Caudate nucleus (tissue), 63 donors: ENCODE measurements at places on chromosomes 7 and 10.

- DNase-seq, result no peak
Observed at GRCh38 chr7:105086850-105087249, 72.8 kb downstream of the KMT2E start.

GRCh38 chr7:106057962-106058927 lies 53.9 kb downstream of the SYPL1 start:
- DNase-seq, result peak; percentile 59

- DNase-seq, result no peak
Observed at GRCh38 chr10:45441239-45442190, 67.5 kb downstream of the ALOX5 start.

- DNase-seq, result no peak
Observed at GRCh38 chr7:31981874-31982390, 88.3 kb downstream of the PDE1C start.

DNA sequence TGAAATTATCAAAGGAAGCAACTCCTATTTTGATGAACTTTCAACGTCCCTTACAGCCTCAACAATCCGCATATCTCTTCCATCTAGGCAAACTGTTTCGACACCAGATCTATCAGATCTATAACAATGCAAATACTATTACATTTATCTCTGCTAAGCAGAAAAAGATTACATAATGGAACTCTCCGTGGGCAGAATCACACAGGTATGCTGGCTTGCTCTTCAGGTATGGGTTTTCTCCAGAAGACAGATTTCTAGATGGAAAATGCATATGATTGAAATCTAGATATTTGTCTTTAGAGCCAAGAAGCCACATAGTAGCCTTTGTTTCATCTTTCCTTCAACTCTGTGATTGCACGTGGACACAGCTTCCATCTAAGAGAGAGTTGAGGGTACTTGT lies 38.6 kb downstream of the ADAM12 start:
- no peak for DNase-seq

GRCh38 chr10:109765838-109766237 lies 157.5 kb downstream of the XPNPEP1 start:
- no peak for DNase-seq

GRCh38 chr10:53075469-53075868 lies 302.9 kb upstream of the MBL2 start:
- DNase-seq, result no peak

DNA sequence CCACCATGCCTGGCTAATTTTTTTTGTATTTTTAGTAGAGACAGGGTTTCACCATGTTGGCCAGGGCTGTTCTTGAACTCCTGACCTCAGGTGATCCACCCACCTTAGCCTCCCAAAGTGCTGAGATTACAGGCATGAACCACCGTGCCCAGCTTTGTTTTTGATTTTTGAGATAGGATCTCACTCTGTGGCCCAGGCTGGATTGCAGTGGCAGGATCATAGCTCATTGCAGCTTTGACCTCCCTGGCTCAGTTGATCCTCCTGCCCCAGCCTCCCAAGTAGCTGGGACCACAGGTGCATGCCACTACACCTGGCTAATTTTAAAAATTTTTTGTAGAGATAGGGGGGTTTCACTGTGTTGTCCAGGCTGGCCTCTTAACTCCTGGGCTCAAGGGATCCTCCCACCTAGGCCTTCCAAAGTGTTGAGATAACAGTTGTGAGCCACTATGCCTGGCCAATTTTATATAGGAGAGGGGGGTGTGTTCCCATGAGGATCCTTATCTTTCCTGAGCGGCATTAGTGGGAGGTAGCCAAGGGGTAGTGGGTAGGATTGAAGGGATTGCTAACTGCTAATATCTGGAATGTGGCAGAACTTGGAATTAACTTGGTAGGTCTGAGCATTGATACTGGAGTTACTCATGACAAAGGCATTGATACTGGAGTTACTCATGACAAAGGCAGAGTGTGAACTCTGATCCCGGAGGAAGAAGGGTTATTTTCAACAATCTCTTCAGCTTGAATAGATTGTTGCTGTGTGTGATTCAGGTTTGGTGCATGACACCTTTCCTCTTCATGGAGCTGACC lies 1.0 kb upstream of the NOLC1 start:
- no peak for DNase-seq

DNA sequence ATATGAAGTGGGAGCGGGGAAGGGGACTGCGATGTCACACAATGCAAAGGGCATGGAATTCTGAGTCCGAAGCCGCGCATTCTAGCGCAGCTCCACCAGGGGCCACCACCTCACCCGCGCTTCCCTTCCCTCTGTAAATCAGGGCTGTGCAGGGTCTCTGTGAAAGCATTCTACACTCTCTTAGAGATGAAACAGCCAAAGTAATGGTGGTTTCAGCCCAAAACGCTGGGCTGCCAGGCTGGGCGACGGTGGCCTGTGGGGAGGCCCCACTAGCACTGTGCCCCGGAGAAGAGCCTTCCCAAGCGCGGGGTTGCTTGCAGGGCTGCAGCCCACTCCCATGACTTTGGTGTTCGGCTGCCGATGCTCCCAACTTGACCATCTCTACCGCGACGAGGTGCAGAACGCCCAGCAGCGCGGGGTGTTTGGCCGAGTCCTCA lies 11.4 kb downstream of the ATG9B start:
- DNase-seq, result no peak

DNA sequence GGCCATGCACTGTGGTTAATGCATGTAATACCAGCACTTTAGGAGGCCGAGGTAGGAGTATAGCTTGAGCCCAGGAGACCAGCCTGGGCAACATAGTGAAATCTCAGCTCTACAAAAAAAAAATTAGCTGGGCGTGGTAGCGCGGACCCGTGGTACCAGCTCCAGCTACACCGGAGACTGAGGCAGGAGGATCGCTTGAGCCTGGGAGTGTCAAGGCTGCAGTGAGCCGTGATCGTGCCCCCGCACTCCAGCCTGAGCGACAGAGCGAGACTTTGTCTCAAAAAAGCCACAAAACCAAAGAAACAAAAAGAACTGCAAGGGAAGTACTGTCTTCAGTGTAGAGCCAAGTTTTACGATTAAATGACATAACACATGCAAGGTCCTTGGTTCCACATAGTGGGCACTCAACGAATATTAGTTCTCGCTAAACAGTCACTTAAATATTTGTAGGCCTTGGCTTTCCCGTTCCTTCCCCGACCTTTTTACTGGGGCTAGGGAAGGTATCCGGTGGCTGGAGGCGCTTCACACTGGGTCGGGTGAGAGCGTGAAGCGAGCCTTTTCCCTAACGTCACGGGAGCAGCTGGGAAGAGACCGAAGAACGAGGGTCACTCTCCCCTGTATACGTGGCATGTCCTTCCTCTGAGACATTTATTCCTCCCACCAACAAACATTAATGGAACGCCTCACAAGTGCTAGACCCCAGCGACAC lies 993 bp upstream of the SND1 start:
- DNase-seq, result no peak

DNA sequence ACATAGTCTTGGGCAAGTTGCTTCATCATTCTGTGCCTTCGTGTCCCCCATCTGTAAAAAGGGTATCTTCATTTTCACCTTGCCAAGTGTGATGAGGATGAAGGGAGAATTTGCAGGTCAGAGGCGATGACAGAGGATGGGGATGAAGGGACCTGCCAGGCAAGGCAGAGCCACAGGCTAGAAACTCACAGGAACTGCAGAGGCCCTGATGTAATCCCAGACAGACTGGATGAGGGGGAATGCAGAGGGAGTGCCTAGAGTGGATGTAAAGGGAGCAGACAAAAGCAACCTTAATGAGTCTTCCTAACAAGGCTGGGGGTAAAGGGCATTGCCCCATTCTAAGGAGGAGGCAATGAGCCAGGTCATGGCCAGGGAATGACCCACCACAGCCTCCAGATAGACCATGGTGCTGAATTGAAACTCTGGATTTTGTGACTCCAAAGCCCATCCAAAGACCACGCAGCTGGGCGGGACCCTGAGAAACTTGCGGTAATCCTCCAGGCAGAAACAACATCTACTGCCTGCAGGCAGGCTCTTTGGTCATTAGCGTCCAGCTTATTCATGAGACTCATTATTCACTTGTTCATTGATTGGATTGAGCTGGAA lies 1.9 kb downstream of the ANTXRL start:
- DNase-seq, result no peak

DNA sequence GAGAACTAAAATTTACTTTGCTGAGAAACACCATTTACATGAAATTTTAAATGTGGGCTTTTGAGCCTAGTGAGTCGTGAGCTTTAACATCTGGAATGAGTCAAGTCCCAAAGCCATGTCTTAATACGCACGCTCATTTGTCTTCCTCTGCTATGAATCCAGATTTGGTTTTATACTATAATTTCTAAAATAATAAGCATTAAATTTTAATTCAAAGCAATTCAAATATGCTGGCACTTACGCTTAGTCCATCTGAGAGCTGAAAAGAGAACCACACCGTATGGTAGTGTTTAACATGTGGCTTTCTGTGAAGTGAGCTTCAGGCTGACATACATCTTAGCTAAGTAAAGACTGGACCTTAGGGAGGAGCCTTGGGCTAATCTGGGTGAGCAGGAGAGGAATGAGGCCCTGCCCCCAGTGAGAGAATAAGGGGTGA lies 52.2 kb downstream of the CUBN start:
- DNase-seq, result no peak

GRCh38 chr7:84999450-84999849 lies 187.4 kb downstream of the SEMA3D start:
- DNase-seq, result no peak

- DNase-seq, result no peak
Observed at GRCh38 chr10:52454491-52454890, 140.4 kb downstream of the DKK1 start.

DNA sequence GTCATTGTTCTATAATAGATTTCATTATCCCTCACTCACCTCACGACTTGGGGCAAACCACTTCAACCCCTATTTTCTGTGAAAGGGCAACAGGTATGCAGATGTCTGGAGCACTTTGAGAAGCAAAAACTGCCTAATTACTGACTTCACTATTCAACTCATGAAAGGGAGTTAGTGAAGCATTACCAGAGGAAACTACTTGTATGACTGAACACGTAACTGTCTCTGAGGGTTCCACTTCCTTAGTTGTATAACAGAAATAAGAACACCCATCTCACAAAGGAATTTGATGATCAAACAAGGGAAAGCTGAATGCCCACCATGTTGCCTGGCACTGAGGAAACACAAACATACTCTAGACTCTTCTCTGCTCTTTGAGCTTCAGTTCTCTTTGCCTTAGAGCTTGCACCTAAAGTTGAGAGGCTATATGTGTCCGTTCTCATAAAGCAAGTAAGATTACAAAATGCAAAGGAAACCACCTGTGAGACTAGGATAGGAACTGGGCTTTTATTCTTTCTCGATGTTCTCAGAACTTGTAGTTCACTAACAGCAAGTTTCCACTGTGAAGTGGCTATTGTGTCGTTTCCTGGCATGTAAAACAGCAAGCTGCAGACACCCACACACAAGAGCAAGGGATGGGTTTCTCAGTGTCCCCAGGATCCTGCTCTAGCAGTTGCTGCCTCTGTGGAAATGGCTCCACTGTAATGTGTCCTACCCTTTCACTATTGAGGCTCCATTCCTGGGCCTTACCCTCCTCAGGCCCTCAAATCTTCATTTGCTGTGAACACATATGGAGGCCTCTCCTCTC lies 2.6 kb downstream of the TMEM243 start:
- DNase-seq, result no peak

- peak; percentile 34 for DNase-seq
Observed at GRCh38 chr7:20329389-20330238, 1.1 kb upstream of the ITGB8 start.

GRCh38 chr7:38927751-38928150 lies 18.8 kb upstream of the VPS41 start:
- no peak for DNase-seq

- no peak for DNase-seq
Observed at GRCh38 chr7:136938476-136938875, 70.0 kb downstream of the CHRM2 start.

- peak; percentile 26 for DNase-seq
Observed at GRCh38 chr7:50697748-50698147, 84.9 kb downstream of the GRB10 start.

DNA sequence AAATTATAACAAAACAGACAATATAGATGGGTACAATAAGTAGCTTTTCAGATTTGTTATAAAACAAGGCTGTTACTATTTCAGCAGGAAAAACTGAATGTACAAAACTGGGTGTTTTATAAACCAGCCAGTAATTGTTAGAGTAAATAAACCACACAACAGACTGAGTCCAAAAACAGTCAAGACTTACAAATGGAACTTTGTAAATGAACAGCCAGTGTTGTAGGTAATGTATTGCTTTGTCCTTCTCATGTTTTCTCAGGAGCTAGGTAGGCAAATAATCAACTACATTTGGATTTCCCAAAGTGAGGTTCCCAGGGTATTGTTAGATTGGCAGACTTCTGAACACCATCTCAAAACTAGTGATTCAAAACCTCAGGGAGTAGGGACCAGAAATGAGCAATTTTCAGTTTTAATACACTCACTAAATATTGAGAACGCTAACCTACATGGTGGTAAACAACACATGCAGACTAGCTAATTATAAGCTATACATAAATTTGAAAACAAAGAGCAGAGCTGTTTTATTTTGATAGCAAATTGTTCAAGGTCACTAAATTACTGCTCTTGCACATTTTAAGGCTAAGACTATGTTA lies 36.2 kb downstream of the HERPUD2 start:
- DNase-seq, result no peak

DNA sequence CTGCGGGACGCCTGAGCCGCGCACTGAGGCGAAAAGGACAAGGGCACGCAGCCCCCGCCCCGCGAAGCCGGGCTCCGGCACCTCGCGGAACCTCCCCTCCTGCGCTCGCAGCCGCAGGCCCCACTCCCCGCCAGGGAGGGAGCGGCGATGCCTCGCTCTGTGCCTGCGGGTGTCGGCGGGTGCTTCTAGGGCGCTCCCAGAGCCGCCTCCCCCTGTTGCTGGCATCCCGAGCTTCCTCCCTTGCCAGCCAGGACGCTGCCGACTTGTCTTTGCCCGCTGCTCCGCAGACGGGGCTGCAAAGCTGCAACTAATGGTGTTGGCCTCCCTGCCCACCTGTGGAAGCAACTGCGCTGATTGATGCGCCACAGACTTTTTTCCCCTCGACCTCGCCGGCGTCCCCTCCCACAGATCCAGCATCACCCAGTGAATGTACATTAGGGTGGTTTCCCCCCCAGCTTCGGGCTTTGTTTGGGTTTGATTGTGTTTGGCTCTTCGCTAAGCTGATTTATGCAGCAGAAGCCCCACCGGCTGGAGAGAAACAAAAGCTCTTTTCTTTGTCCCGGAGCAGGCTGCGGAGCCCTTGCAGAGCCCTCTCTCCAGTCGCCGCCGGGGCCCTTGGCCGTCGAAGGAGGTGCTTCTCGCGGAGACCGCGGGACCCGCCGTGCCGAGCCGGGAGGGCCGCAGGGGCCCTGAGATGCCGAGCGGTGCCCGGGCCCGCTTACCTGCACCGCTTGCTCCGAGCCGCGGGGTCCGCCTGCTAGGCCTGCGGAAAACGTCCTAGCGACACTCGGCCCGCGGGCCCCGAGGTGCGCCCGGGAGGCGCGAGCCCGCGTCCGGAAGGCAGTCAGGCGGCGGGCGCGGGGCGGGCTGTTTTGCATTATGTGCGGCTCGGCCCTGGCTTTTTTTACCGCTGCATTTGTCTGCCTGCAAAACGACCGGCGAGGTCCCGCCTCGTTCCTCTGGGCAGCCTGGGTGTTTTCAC lies 519 bp downstream of the ITGB8 start:
- DNase-seq, result peak; percentile 88

GRCh38 chr7:7210475-7211237 lies 28.3 kb downstream of the C1GALT1 start:
- no peak for DNase-seq
